NCI-H2081 treated with DMSO at 0.1 percent for 48 hours (cell line): ENCODE measurements at places on chromosomes 2 and 18.
A peak's percentile ranks its signal among the peaks of the same experiment; 100 is the strongest.

GRCh38 chr2:203535078-203535783 is at the start of gene RAPH1:
Gene RAPH1 (minus strand): TSS chr2:203535301. CDS start chr2:203495353, 39,948 bp downstream.
- peak; percentile 21 for DNase-seq

DNA sequence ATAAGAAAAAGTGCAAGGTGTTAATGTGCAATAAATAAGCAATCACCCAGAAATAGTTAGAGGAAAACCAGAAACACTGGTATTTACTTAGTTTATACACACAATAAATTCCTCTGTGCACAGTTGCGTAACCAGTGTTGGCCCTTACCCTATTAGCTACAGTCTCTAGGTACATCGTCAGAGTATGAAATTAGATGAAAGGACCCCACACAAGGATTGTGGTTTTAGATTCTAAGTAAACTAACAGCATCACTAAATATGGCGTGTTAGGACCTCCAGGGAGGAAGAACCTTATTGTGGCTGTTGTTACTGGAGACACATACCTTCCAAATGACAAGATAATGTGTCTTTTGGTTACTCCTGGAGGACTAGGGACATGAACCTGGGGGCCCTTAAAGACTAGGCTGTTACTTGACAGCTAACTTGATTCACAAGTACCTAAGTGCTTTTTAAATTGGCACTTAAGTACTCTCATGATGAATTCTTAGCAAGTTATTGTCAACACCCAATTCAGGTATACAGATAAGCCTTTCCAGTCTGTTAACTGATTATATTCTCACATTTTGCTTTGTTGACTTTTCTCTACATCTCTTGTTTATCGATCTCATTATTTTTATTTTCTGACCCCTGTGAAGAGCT is 115.3 kb downstream of the FEZ2 start:
- DNase-seq, result no peak

DNA sequence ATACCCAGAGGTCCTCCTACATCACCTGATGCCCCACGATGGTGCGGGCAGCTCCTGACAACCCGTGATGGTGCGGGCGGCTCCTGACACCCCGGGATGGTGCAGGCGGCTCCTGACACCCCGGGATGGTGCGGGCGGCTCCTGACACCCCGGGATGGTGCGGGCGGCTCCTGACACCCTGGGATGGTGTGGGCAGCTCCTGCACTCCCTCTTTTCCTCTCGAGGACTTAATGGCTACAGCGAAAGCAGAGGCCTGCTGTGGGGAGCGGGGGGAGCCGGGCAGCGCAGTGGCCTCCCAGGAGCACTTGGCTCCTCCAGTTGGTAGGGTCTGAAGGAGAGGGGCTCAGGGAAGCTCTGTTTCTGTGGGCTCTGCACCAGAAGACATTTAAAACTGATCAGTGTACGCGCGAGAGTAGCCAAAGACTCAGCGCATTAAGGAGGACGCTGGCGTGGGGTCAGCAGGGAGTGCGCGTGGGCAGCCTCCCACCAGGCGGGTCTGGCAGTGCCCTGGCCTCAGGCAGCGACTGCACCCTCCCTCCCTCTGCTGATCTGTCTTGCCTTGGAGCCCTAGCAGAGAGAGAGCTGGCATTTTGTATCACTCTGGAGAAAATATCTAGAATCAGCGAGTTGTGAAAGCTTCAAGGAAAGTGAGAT is 464.5 kb upstream of the MYT1L start:
- DNase-seq, result no peak

GRCh38 chr2:67876176-67876575 is 186.6 kb downstream of the C1D start:
- DNase-seq, result no peak

- no peak for DNase-seq
Measured at GRCh38 chr18:55732227-55733106, 144.5 kb upstream of the TCF4 start.

DNA sequence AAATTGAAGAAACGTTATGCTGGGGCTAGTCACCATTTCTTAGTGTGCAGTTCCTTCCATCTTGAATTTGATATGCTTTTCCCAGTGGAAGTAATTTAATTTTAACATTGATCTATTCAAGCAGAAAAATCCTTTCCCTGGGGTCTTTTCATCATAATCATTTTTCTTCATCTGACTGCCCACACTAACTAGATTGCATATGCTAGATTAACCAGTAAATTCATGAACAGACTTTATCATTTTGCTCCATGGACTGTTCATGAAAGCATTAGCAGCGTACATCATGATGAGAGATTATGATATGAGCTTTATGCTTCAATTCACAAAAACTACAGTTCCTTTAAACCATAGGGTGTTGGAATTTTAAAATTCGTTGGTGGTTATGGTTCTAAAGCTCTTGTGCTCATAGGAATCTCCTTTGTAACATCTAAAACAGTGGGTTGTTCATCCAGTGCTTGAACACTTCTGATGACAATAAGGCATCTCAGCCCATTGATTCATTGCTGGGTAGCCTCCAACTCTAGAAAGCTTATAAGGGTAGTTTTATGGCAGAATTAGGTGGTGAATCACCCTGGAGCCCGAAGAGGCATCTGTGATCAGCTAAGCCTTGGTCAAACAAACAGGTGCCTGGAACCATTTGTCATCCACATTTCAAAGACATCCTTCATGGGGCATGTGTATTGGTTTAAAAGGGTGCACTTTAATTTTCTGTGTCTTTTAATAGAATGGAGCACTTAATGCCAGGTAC is 77.2 kb upstream of the NDUFV2 start:
- DNase-seq, result no peak
